ENCODE measurements at places on chromosomes 1 and 21. TPM values are rescaled to one million over a fixed set of nuclear protein-coding genes. Genes with fewer than 3 reads are reported as not detected.

GRCh38 chr21:34691390-34692032 lies 22.7 kb downstream of the CLIC6 start:
- no peak for DNase-seq
- 0 out of 2 replicates have a peak, but pooled peaks cover 3% of the 10 kb centered on the region for H3K4me1 ChIP-seq
- no peak overlapping the region for H3K27ac ChIP-seq
- no peaks in the 10 kb centered on the region for H3K27me3 ChIP-seq

DNA sequence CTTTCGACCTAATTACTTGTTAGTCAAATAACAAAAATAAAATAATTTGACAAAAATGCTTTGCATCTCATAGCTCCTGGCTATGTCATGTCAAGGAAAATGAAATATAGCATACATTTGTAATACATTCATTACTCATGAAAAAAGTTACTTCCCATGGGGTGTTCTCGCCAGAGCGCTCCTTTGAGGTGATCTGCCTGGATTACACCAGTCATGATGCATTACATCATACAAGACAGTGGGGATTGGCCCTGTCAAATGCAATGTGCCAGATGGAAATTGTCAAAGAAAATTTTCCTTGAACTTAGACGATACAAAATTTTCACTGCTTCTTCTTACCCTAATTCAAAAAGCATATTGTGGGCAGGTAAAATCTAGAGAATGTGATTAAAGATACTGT lies 215.6 kb upstream of the B3GALT2 start:
- H3K27ac ChIP-seq, result no peak overlapping the region
- H3K27me3 ChIP-seq, result no peaks in the 10 kb centered on the region
- DNase-seq, result no peak

GRCh38 chr1:179599623-179600249 lies 8.1 kb downstream of the TDRD5 start:
- DNase-seq, result peak; percentile 42
- no peak overlapping the region for H3K27ac ChIP-seq
- H3K36me3 ChIP-seq, result no peaks in the 10 kb centered on the region
- H3K4me1 ChIP-seq, result no peaks in the 10 kb centered on the region
- no peaks in the 10 kb centered on the region for H3K27me3 ChIP-seq
- no peak overlapping the region for H3K4me3 ChIP-seq

GRCh38 chr1:113253187-113253586 lies 137.1 kb upstream of the MAGI3 start:
- no peak overlapping the region for H3K4me3 ChIP-seq
- no peaks in the 10 kb centered on the region for H3K4me1 ChIP-seq
- H3K36me3 ChIP-seq, result no peaks in the 10 kb centered on the region
- peaks cover 28% of the 10 kb centered on the region for H3K27me3 ChIP-seq

Gene RCC1
- total RNA-seq, result 27.0 TPM

Gene FMOD
- total RNA-seq, result 12.1 TPM

- H3K27ac ChIP-seq, result no peak overlapping the region
- no peaks in the 10 kb centered on the region for H3K27me3 ChIP-seq
- DNase-seq, result no peak
- no peaks in the 10 kb centered on the region for H3K36me3 ChIP-seq
- no peak overlapping the region for H3K4me3 ChIP-seq
These were observed 162.4 kb downstream of the PDE4B start for GRCh38 chr1:65955071-65955470.

- peak; percentile 95 for DNase-seq
- no peaks in the 10 kb centered on the region for H3K27me3 ChIP-seq
- peak overlapping the region; percentile 71 for H3K27ac ChIP-seq
- H3K4me3 ChIP-seq, result 0 out of 2 replicates have a peak overlapping the region, but pooled peaks have one; percentile 9
- peaks cover 54% of the 10 kb centered on the region for H3K4me1 ChIP-seq
These were observed 211.7 kb upstream of the PTGFR start for GRCh38 chr1:78279051-78279450.

- no peaks in the 10 kb centered on the region for H3K27me3 ChIP-seq
- no peaks in the 10 kb centered on the region for H3K4me1 ChIP-seq
- H3K36me3 ChIP-seq, result no peaks in the 10 kb centered on the region
- DNase-seq, result no peak
These were observed 97.9 kb upstream of the HOOK1 start for GRCh38 chr1:59716832-59717231.

Gene HSD3B2
- not detected for total RNA-seq

DNA sequence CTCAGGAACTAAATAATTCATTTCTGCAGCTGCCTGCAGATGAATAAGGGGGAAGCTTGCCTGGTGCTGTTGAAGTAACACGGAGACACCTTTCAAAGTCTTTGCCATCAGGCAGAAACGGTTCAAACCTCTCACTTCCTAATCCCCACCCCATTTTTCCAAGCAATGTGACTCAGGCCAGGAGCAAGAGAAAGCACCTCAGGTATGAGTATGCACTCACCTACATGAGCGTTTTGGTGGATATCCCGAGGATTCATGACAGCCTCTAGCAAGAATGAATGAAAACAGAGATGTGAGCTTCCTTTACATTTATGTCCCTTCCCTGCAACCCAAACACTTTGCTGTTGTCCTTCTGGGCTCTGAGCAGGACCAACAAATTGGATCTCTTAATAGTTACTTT lies 63.4 kb upstream of the LAX1 start:
- H3K4me3 ChIP-seq, result no peak overlapping the region
- H3K36me3 ChIP-seq, result peaks cover 69% of the 10 kb centered on the region
- no peak overlapping the region for H3K27ac ChIP-seq
- no peak for DNase-seq
- no peaks in the 10 kb centered on the region for H3K27me3 ChIP-seq
- H3K4me1 ChIP-seq, result peaks cover 4% of the 10 kb centered on the region

Gene CA6
- total RNA-seq, result not detected

GRCh38 chr1:47688461-47689296 lies 250.8 kb downstream of the FOXD2 start:
- H3K4me1 ChIP-seq, result no peaks in the 10 kb centered on the region
- no peak for DNase-seq
- no peak overlapping the region for H3K27ac ChIP-seq
- H3K4me3 ChIP-seq, result no peak overlapping the region
- no peaks in the 10 kb centered on the region for H3K36me3 ChIP-seq
- H3K27me3 ChIP-seq, result peaks cover 8% of the 10 kb centered on the region

GRCh38 chr1:19405195-19405760 lies 80.1 kb downstream of the CAPZB start:
- no peaks in the 10 kb centered on the region for H3K36me3 ChIP-seq
- peak overlapping the region; percentile 28 for H3K27ac ChIP-seq
- peak; percentile 62 for DNase-seq
- peaks cover 35% of the 10 kb centered on the region for H3K4me1 ChIP-seq
- no peak overlapping the region for H3K4me3 ChIP-seq

Gene LIN28A
- total RNA-seq, result not detected

Gene PDC
- 0.63 TPM for total RNA-seq

DNA sequence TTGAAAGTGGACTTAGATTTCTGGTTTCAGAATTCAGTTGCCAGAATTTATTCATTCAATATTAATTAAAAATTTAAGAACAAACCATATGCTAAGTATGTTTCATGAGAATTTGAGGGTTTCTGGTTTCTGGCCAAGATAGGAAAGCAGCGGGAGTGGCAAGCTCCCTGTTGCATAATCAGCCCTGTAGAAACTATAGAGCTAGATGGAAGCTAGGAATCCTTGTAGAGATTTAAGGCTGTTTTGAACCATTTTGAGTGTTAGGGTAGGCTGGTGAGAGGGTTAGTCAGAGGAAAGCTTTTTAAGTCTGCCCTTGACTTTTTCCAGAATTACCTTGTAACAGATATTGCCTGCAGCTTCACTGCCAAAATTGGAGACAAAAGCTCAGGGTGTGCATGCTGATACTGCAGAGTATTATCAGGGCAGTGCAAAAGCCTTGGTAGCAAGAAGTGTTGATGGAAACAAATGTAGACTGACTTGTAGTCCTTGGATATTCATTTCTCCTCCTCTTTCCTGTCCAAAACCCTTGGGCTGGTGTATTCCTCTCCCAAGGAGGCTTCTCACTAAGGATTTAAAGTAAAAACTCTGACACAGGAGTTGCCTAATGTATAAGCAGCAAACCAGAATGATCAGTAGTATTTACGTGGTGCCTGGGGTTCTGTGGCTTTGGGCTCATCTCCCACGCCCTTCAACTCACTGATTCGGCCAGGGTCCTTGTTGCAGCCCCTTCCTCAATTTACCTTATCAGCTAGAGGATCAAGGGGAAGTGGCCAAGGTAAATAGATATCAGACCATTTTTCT lies 12.6 kb upstream of the GIPC2 start:
- peak; percentile 31 for DNase-seq
- no peak overlapping the region for H3K27ac ChIP-seq
- H3K36me3 ChIP-seq, result no peaks in the 10 kb centered on the region
- no peaks in the 10 kb centered on the region for H3K27me3 ChIP-seq
- no peaks in the 10 kb centered on the region for H3K4me1 ChIP-seq

Data from GM23248 (cell line).